ENCODE measurements at places on chromosomes 6 and 20. TPM values are rescaled to one million over a fixed set of nuclear protein-coding genes. Genes with fewer than 3 reads are reported as not detected.
A peak's percentile ranks its signal among the peaks of the same experiment; 100 is the strongest.

DNA sequence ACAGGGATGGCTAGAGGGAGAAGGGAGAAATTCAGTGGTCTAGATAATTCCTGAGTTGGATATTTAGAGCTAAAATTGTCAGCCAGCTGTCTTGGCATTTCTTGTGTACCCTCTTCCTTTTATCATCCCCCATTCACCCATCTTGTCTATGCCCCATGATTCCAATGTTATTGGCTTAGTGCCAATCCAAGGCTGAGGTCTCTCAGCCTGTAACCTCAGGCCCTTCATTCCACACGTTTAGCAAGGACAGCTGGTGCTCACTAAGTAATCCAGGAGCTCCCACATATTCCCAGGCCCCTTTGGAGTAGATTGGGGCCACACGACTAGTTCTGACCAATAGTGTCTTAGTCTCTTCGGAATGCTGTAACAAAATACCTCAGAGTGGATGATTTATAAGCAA lies 112.4 kb upstream of the ATXN1 start:
- DNase-seq = no peak

- peak; percentile 69 for DNase-seq
These were observed 15.8 kb downstream of the FOXF2 start for GRCh38 chr6:1405221-1405620.

- no peak for DNase-seq
These were observed 113.1 kb downstream of the SYNDIG1 start for GRCh38 chr20:24582373-24583168.

DNA sequence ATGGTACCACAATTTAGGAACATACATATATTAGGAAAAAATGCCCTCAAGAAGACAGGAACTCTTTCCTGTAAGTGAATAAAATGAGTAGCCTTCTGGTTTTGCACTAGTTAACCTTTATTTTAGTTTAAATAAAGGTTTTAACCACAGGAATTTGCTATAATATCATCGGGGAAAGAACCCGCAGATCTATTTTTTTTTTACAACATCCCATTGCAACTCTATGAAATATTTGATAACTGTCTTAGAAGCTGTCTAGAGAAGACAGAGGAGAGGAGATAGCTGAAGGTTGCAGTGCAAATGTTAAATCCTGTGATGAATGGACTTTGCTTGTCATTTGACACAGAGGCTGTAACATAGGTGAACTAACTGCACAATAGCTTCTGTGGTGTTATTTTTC lies 69.5 kb downstream of the TINAG start:
- DNase-seq = no peak

Gene PLEKHG1
- 19.5 TPM for total RNA-seq

GRCh38 chr6:40796260-40797221 lies 209.4 kb upstream of the LRFN2 start:
- DNase-seq = peak; percentile 72

Gene ADAT2
- 2.2 TPM for total RNA-seq

- DNase-seq = no peak
These were observed 29.6 kb downstream of the PTK7 start for GRCh38 chr6:43105538-43106222.

DNA sequence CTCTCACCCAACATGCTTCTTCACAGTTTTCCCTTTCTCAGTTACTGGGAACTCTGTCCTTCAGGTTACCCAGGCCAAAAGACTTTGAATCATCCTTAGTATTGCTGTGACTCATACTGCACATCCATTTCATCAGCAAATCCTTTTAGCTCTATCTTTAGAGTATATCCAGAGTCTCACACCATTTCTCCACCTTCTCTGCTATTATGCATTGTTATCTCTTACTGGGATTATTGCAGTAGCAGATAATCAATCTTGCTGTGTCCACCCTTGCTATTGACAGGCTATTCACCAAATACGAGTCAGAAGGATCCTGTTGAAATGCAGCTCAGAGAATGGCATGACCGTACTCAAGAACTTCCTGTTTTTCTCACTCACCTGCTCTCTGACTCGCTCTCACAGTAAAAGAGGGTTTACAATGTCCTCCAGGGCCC lies 57.3 kb downstream of the BCKDHB start:
- DNase-seq = no peak

- no peak for DNase-seq
These were observed 396.0 kb downstream of the TBC1D32 start for GRCh38 chr6:120938164-120938875.

- no peak for DNase-seq
These were observed 502.1 kb upstream of the SOX4 start for GRCh38 chr6:21091411-21091810.

GRCh38 chr6:42338744-42339222 lies 112.9 kb downstream of the TRERF1 start:
- no peak for DNase-seq

DNA sequence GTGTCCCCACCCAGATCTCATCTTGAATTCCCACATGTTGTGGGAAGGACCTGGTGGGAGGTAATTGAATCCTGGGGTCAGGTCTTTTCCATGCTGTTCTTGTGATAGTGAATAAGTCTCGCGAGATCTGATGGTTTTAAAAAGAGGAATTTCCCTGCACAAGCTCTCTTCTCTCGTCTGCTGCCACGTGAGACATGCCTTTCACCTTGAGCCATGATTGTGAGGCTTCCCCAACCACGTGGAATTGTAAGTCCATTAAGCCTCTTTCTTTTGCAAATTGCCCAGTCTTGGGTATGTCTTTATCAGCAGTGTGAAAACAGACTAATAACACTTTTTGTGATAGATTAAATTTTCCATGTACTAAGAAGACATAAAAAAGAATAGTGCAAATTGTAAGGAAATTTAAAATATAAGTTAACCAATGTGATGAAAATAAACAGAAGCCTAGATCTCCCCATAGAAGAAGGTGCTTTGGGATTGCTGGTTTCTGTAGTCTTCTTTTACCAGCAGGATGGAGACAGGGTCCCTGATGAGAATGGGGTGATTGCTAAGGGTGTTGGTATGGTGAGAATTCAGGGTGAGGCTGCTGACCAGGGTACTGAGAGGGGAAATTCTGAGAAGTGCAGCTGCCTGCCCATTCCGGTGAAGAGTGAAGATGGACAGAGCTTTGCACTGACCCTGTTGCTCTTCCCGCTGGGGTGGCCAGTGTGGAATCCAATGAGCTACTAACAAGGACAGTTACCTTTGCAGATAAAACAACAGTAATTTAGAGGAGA lies 50.7 kb downstream of the BMP2 start:
- no peak for DNase-seq

GRCh38 chr6:6815732-6816131 lies 227.2 kb downstream of the LY86 start:
- DNase-seq = no peak

DNA sequence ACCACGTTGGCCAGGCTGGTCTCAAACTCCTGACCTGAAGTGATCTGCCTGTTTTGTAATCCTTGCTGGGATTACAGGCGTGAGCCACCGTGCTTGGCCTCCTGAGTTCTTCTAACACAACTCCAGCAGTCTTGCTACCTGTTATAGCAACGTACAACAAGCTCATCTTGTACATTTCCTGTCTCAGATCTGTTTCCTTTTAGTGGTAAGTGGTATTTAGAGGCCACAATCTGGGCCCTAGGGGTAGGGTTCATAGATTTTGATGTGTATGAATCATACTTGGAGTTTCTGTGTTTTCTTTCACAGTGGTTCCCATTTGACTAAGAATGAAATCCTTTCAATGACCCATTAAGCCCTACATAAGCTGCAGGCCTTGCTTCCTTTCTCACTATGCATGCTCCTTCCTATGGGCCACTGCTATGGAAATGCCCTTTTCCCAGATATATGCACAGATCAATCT lies 27.1 kb upstream of the SYNCRIP start:
- no peak for DNase-seq

Gene SLC22A3
- 0.54 TPM for total RNA-seq

Gene AIF1
- 10.3 TPM for total RNA-seq

Gene IMPG1
- total RNA-seq = not detected

Gene RAD21L1
- not detected for total RNA-seq

Gene SLC35D3
- total RNA-seq = not detected

Gene EMILIN3
- total RNA-seq = 0.51 TPM

Gene BPIFB2
- total RNA-seq = not detected

GRCh38 chr6:109332748-109333147 lies 49.5 kb downstream of the CD164 start:
- DNase-seq = no peak

Gene C6orf52
- 1.7 TPM for total RNA-seq

Gene SMLR1
- total RNA-seq = not detected

- DNase-seq = no peak
These were observed 158.1 kb upstream of the ZNF184 start for GRCh38 chr6:27630727-27631608.

Gene CNR1
- total RNA-seq = 2.9 TPM

All from cardiac septum (tissue), 1 donor.